Activated T-cell treated with anti-CD3 and anti-CD28 coated beads, Interleukin-2, amount 50 U/mL, for 1 hour (primary cell): ENCODE measurements at places on chromosomes 1 and 21.
A peak's percentile ranks its signal among the peaks of the same experiment; 100 is the strongest.

GRCh38 chr1:112030157-112030556 lies 40.7 kb upstream of the KCND3 start:
- DNase-seq, result no peak

GRCh38 chr1:231040019-231040799 lies at the start of gene FAM89A:
FAM89A (minus strand) TSS chr1:231040254; CDS start chr1:231040211, 43 bp downstream.
- peak; percentile 82 for DNase-seq

DNA sequence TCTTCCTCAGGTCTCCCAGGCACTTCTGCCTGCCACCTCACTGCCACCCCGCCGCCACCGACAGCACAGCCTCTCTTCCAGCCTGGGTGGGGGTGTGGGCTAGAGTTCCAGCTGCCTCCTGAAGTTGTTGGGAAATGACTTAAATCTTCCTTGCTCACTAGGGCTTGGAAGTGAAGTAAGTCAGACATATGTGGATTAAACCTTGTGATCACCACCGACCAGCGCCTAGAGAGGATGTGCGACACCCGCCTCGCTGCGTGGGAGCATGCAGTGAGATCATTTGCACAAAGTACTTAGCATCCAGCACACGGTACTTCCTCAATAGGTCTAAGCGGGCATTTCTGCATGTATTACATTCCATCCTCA lies 71.4 kb upstream of the FAM20B start:
- DNase-seq, result no peak

- no peak for DNase-seq
Observed at GRCh38 chr1:109091078-109091838, 694 bp downstream of the TMEM167B start.

- DNase-seq, result no peak
Observed at GRCh38 chr1:32199717-32200072, 700 bp upstream of the CCDC28B start.

DNA sequence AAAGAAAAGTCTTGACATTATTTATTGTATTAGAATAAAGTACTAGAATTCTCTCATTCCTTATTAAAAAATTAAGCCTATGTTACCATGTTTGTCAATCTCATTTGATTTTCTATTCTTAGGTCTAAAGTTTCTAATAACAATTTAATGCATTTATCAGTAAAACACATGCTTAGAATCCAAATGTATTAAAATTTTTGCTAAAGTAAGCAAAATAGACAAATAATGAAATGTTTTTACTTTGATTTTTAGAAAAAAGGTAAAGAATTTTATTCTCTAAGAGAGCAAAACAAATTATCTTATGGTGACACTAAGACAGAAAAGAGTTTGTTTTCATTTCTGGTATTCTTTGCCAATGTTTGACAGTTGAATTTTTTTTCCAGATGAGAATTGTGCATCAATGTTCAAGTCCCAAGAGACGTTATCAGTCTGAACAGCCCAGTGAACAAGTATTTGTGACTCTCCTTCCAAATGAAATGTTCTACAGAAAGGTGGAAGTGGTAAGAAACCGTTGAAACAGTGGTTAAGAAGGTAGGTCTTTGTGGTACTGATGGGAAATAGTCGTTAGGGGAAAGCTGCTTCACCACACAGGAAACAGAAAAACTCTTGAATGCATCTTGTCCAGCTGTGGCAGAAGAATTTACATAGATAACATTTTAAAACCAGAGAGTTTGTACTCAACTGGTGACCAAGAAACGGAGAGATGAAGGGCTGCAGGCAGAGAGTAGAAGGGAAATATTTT lies 402.5 kb downstream of the PTPRC start:
- no peak for DNase-seq

DNA sequence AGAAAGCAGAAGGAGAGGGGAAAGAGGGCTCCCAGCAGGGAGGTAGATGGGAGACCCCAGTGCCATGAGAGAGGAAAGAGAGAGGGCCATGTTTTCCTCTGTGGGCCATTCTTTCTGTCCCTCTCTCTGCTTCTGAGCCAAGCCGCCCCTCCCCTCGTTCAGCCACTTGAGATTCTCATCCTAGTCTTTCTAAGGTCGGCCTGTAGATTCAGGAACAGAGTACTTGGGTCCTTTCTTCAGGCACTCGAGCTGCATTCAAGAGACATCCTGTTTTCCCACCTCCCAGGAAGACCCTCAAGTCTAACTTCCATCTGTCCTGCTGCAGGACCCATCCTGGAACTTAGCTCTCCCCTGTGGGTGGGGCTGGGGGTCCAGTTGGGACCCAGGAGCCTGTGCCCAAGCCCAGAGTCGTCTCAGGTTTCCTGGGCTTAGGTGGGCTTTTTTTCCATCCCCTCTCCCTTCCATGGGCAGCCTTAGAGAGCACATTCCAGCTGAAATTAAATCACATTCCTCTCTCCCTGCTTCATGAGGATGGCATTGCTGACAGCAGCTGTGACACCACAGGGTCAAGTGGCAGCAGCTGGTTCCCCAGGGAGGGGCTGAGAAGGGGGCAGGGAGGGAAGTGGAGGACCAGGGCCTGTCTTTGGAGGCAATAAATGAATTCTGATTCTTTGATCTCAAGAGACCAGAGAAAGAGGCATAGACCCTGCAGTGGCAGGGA lies 13.0 kb downstream of the NES start:
- DNase-seq, result no peak

- DNase-seq, result no peak
Observed at GRCh38 chr1:165629151-165629550, 1.9 kb upstream of the MGST3 start.
